ENCODE measurements at places on chromosomes 13 and 19.

DNA sequence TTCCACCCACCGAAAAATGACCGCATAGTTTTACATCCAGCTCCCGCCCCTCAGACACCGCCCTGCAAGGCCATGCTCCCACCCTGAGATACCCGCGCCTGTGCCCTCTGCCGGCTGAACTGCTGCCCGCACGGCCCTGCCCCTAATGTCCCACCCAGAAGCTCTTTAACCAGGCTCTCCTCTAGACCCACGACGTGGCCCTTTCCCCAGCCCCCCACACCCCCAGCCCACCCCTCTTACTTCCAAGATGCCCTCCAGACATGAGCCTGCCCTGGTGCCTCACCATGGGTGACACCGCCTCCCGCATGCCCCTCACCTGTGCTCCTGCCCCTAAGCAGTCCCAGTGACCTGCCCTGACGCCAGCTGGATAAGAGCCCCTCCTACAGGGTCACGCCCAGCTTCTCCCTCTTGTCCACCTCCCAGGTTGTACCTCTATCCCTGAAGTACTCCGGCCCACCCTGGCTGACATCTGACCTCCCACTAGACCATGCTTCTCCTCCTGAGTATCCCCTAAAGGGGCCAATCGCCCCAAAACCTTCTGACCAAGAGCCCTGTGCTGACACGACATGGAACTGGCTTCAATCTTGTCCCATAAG lies 51.2 kb downstream of the COLGALT1 start:
- DNase-seq = no peak

DNA sequence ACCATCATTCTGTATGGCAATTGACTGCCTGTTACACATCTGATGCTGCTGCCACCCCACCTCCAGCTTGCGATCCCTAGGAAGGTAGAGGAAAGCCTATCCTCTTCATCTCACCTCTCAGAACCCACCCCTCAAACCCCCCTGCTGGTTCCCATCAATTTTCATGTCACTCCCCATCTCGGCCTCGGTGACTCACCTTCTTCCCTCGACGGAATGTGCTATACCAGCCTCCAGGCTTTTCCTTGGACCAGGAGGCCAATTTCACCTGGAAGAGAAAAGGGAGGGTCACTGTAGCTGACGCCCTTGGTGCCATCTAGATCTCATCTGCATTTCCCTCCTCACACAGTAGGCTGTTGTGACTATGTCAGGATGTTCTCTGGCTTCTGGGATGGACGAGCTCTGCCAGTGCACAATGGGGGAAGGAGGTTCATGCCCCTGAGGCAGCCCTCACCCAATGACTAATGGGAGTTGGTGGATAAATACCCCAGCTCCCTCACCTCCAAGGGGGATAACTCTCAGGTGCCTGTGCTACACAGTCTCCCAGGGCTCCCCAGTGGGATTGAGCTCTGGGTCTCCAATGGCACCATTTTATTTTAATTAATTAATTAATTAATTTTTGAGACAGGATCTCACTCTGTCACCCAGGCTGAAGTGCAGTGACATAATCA lies 26.4 kb upstream of the OLFM2 start:
- DNase-seq = no peak

DNA sequence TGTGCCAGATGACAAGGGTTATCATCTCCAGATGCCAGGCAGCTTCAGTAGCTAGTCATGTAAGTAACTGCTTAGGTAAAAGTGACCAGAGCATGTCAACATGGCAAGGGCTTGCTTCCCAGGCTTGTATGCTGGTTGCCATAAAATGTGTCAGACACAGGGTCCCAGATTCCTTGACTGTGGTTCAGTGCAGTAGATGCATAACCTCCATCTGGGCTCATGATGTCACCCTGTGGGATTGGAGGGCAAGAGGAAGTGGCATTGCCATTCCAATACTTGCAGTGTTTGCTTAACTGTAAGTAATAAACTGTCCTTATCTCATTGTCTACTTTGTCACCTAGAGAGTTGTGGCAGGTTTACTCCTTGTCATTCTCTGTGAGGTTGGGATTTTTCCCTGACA lies 226.8 kb downstream of the PCDH17 start:
- no peak for DNase-seq

- DNase-seq = no peak
Measured at GRCh38 chr19:47358936-47359335, 9.8 kb downstream of the DHX34 start.

- DNase-seq = no peak
Measured at GRCh38 chr13:67048084-67048820, 181.9 kb downstream of the PCDH9 start.

DNA sequence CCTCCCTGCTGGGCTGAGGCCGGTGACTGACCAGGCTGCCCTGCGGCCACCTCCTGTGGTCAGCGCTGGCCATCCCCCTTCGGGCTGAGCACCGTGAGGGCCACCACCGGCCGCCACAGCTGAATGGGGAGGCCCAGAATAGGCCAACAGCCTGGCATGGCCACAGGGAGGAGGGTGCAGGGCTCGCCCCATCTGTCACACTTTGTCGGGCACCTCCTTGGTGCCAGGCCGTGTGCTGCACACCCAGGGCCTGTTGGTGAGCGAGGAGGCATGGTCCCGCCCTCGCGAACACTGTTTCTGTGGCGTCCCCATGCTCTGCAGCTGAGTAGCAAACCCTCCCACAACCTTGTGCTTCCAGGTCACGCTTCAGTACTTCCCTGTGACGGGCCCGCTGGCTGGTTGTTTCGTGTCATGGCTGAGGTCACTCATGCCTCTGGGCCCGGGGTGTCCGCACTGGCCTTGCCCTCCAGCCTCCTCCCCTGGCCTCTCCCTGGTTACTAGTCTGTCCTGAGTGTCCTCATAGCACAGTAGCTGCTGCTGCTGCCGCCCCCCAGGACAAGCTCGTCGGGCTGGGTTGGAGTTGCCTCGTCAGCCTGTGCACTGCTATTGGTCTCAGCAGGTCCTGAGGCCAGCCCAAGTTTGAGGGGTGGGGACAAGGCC lies 15.2 kb downstream of the EPN1 start:
- no peak for DNase-seq

DNA sequence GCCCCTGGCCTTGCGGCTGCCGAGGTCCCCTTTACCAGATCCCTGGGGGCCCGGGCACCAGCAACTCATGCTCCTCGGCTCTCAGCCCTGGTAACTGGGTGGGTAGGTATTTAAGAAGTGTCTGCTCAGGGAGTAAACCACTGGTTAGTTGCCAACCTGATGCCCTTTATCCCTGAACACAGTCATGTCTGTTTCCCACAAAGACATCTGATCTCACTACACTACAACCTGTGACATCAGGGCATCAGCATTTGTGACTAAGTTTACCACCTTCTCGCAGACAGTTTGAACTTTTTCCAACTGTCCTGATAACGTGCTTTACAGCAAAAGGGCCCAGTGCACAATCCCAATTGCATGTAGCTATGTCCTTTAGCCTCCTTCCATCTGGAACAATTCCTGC lies 22.0 kb downstream of the GGACT start:
- no peak for DNase-seq

DNA sequence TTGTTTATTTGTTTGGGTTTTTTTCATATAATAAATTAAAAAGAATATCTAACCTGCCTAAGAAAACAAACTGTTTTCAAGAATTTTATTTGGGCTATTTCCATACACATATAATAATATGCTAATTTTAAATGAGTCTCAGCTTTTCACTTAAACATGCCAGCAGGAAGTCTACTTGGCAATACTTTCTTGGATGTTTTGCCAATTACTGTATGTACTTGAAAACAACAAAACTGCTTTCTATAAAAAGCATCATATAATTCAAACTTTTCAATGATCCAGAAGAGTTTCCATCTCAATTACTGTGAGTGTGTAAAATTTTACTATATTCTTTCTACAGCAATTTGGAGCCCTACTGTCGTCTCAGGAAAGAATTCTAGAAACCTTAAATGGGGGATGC lies 961.2 kb downstream of the PCDH17 start:
- no peak for DNase-seq

- DNase-seq = no peak
Measured at GRCh38 chr13:53382008-53382407, 353.4 kb downstream of the OLFM4 start.

DNA sequence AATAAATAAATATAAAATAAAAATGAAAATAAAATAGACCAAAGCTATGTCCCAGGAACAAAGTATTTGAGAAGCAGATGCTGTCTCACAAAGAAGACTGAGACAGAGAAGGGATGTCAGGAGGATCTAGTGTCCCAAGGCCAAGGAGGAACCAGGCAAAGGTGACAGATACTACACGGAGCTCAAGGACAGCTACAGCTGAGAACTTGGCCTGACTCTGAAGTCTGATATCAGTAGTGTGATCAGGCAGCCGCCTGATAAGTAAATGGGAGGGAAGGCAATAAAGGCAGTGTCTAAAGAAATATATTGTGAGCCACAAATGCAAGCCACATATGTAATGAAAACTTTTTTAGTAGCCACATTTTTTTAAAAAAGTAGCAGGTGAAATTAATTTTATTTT lies 20.4 kb upstream of the NANOS3 start:
- no peak for DNase-seq

DNA sequence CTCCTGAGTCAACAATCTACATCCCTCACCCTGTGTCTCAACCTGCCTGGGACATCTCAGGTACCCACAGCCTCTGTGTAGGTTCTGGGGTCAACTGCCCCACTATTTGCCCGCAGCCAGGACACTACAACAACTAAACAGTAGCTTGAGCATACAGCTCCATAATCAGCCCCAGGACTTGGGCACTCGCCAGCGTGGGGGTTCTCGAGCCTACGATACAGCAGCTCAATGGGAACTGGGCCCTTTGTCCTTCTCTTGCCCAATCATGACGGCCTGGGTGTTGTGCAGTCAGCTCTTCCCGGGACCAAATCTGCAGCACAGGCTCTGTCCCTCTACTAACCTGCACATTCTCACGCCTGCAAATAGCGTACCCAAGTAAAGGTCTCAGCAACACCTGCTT lies 1.3 kb downstream of the ZNF180 start:
- no peak for DNase-seq

DNA sequence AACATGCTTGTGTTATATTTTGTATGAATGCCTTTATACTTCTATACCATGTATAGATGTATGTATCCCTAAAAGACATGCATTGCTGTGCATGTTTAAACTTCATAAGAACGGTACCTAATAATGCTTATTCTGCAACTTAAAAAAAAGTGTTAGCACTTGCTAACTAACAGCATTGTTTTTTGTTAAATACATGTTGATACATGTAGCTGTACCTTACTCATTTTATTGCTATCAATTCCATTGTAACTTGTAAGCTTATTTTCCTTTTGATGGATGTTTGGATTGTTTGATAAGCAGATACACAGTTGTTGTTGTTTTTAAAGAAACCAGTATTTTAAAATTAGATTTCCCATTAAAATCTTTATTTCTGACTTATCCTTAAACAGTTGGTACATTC lies 53.8 kb downstream of the CDK8 start:
- DNase-seq = no peak

GRCh38 chr13:57918086-57918485 lies 286.5 kb downstream of the PCDH17 start:
- no peak for DNase-seq

GRCh38 chr13:34506796-34507195 lies 435.3 kb upstream of the NBEA start:
- no peak for DNase-seq

DNA sequence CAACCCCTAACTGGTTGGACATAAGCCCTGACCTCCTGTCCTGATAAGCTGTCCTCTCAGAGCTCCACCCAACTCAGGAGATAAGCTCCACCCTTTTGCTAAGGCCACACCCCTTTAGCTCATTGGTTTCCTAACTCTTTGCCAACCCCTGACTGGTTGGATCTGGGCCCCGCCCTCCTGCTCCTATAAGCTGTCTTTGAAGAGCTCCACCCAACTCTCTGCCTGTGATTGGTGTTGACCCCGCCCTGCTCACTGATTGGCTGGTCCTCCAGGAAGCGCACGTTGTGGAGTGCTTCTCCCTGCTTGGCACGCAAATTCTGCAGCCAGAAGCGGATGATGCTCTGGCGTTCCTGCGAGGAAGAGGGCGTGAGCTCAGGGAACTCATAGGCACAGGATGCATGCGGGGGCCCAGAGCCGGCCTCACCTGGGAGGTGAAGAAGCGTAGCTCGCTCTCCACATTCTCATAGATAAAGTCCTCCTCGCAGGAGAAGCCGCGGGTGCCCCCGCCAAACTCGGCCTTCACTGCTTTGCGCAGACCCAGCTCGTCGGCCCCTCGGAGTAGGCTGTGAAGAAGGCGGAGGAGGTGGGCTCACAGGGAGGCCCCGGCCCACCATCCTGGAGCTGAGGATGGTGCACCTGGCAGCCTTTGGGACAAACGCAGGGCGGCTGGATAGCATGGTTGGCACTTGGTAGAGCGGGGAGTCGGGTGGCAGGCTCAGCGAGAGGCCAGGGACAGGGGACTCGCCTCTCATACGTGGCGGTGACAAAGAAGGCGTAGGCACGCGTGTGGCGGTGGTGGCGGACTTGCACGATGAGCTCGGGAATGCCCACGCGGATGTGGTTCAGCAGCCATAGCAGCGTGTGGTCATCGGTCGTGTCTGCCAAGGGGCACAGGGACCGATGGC lies 1.7 kb downstream of the ANO8 start:
- DNase-seq = no peak

- no peak for DNase-seq
Measured at GRCh38 chr19:49336482-49337266, 1.5 kb downstream of the CD37 start.

- no peak for DNase-seq
Measured at GRCh38 chr13:79782541-79783205, 301.7 kb downstream of the NDFIP2 start.

DNA sequence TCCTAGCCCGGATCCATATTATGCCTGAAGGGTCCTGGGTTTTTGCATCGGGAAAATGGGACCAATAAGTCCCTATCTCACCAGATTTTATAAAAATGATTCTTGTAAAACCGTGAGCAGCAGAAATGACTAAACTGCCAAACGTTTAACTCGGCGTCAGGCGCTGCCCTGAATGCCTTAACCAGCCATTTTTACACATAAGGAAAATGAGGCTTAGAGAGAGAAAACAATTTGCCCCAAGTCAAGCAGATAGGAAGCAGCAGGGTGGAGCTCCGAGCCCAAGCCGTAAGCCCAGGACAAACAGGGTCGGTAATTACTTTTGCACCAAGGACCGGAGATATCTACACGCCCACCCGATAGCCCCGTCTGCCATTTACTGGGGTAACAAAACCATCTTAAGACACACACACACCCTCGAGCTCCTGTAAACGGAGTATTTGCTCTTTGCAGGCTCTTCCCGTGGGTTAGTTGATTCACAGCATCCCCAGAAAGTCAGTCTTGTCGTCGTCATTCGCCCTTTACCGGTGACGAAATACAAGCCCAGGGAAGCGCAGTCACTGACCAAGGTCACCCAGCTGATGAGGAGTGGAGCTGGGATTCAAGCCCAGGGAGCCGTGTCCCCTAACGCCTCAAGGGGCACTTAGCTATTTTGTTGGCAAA lies 16.0 kb upstream of the MRI1 start:
- DNase-seq = no peak

DNA sequence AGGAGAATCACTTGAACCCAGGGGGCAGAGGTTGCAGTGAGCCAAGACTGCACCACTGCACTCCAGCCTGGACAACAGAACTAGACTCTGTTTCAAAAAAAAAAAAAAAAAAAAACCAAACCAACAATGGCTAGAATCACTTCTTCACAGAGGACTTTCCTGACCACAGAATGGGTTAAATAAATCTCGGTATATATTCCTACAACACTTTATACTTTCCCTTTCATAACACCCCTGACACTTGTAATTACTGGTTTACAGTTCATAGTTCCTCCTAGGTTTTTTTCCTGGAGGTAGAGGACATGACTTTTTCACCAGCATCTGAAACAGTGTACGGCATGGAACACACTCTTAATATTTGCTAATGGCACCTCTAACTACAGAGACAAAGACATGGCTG lies 31.4 kb downstream of the ZDHHC20 start:
- DNase-seq = no peak

All from CD8-positive, alpha-beta T cell (primary cell).